NCI-H1930 (cell line): ENCODE measurements at places on chromosomes 5 and 9.
A peak's percentile ranks its signal among the peaks of the same experiment; 100 is the strongest.

GRCh38 chr9:14531341-14532269 lies 161.6 kb downstream of the ZDHHC21 start:
- peak; percentile 53 for DNase-seq

GRCh38 chr5:97121848-97122247 lies 20.6 kb downstream of the LIX1 start:
- DNase-seq = no peak

GRCh38 chr5:39055027-39055767 lies 19.0 kb downstream of the RICTOR start:
- no peak for DNase-seq

DNA sequence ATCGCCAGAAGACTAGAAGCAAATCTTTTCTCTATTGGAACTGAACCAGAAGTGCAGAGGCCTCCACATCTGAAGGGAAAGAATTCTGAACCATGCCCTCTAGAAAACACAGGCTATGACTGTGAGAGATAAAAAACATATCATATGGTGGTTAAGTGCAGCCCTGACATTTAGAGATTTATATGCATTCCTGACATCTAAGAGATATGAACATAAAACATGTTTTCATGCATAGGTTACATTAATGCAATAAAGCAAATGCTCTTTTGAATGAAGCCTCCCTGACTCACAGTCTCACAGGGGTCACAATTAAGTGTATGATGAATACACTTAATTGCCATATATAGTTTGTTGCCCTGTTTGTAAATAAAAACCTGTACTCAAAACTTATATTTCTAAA lies 28.9 kb upstream of the CKMT2 start:
- DNase-seq = no peak

- no peak for DNase-seq
Measured at GRCh38 chr9:13939134-13939533, 374.8 kb downstream of the NFIB start.

DNA sequence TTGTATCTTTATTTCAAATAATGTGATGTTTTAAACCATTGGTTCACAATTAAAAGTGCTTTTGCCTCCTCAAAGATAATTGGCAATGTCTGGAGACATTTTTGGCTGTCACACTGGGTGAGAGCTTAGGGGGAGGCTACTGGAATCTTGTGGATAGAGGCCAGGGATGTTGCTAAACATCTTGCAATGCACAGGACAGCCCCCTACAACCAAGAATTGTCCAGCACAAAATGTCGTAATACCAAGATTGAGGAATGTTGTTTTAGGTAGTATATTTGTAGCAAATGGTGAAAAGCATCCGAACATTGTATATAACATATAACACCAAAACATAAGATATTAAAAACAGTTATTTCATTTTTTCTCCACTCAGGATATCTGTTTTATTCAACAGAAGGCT lies 99.8 kb downstream of the SLC44A1 start:
- DNase-seq = no peak

DNA sequence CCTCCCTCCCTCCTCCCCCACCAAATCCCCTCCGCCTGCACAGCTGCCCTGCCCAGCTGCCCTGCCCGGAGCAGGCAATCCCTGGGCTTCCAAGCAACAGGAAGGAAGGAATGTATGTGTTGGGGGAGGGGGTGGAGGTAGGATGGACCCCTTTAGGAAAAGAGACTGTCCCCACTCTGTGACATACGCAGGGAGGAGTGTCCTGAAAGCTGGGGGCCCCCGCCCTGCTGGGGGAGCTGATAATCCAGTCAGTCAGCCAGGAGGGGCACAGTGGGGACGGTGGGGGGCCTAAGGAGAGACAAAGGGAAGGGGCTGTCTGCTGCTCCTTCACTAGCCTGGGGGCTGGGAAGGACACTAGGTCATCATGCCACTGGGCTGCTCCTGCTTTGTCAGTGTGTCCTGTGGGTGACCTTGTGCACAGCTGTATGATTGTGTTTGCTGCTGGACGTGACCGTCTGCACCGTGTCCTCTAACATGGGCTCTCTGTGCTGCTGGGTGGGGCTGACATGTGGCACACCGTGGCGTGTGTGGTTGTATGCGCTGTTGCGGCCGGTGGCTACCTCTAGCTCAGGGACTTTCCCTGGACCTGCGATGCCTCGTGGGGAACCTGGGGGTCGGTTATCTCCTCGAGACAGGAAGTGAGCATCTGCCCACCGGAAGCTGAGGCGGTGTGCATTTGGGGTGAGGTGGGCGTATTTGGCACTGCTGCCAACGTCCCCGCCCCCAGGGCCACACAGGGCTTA lies 3.0 kb downstream of the N4BP3 start:
- no peak for DNase-seq

GRCh38 chr5:149002761-149003689 lies 59.8 kb downstream of the SH3TC2 start:
- no peak for DNase-seq

- DNase-seq = no peak
Measured at GRCh38 chr5:167296066-167296465, 995.4 kb upstream of the WWC1 start.

DNA sequence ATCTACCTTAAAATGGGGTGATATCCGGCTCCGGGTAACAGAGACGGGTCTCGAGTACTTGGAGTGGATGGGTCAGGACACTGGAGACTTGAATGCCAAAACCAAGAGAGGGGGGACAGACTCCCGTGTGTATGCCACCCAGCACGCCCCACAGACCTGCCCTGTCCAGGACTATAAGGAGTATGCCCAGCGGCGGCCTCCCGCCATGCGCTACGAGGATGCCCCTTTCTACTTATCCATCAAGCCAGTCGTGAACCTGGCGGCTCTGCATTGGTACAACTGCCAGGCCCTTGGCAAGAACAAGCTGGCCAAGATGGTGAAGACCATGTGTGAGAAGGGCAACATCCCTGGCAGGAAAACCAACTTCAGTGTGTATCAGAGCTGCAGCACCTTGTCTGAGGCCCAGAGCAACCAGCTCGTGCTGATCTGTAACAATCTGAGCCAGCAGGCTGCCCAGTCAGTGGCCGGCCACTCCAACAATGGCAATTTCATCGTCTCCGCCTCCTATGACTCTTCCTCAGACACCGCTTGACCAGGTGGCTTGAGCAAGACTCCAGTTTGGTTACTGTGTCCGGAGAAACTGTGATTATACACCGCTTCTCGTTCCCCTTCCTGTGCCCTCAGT lies 99.4 kb downstream of the INIP start:
- DNase-seq = no peak

GRCh38 chr9:86315078-86315477 lies 32.7 kb upstream of the ISCA1 start:
- no peak for DNase-seq

- DNase-seq = no peak
Measured at GRCh38 chr9:272251-273213, 57.9 kb downstream of the DOCK8 start.

- DNase-seq = no peak
Measured at GRCh38 chr5:15241216-15241821, 258.7 kb upstream of the FBXL7 start.

GRCh38 chr9:2107906-2108451 lies 92.8 kb downstream of the SMARCA2 start:
- DNase-seq = no peak

- no peak for DNase-seq
Measured at GRCh38 chr9:68536876-68537615, 3.6 kb downstream of the TMEM252 start.

DNA sequence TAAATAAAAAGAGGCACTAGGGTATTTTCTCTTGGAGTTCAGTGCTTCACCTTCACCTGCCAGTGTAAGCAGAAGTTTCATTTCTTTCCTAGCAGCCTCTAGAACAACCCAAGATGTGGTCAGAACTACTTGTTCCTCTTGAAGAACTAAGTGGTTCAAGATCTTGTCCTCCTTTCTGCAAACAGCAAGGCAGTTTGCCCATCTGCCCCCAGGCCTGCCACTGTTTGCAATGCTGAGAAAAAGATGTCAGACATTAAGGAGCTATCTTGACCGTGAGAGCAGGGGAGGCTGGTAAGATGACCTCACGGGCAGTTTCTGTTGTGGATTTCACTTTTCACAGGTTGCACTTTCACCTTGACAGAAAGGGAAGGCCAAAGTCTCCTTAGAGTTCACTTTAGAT lies 52.0 kb upstream of the KLF4 start:
- no peak for DNase-seq

- DNase-seq = no peak
Measured at GRCh38 chr5:171291371-171291770, 17.7 kb upstream of the TLX3 start.

- no peak for DNase-seq
Measured at GRCh38 chr9:33818167-33818846, 1.3 kb downstream of the UBE2R2 start.

DNA sequence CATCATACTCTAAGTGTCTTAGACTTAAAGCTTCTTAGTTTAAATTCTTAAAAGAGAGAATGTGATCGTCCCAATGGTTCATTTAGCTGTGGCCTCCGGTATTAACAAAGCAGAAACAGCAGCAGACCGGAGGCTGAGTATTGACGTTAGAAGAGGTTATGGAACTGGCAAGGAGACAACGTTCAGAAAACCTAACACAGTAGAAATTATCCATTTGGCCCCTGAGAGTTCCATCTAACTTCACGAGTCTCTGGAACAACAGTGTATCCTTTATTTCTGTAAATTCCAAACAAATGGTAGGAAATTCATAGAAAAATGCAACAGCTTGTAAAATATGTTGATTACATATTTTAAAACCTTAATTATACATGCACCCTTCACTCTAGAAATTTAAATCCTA lies 107.3 kb upstream of the PTGER4 start:
- DNase-seq = no peak

DNA sequence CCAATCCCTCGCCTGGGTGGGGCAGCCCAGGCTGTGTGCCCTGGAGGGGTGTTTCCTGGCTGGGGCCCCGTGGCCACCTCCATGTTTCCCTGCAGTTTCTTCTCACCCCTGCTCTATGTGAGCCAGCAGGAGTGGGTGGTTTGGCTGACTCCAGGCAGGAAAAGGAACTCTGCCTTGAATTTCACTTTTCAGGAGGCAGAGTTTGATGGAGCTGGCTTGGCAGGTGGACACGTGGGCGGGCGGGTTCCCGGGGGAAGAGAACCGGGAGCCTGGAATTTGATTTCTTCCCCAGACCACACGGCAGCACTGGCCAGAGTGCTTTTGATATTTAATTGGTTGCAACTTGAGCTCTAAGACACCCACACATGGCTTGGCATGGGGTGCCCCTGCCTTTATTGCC lies 119.8 kb upstream of the PANK3 start:
- DNase-seq = no peak

GRCh38 chr9:126383406-126384046 lies 56.9 kb downstream of the MVB12B start:
- no peak for DNase-seq

DNA sequence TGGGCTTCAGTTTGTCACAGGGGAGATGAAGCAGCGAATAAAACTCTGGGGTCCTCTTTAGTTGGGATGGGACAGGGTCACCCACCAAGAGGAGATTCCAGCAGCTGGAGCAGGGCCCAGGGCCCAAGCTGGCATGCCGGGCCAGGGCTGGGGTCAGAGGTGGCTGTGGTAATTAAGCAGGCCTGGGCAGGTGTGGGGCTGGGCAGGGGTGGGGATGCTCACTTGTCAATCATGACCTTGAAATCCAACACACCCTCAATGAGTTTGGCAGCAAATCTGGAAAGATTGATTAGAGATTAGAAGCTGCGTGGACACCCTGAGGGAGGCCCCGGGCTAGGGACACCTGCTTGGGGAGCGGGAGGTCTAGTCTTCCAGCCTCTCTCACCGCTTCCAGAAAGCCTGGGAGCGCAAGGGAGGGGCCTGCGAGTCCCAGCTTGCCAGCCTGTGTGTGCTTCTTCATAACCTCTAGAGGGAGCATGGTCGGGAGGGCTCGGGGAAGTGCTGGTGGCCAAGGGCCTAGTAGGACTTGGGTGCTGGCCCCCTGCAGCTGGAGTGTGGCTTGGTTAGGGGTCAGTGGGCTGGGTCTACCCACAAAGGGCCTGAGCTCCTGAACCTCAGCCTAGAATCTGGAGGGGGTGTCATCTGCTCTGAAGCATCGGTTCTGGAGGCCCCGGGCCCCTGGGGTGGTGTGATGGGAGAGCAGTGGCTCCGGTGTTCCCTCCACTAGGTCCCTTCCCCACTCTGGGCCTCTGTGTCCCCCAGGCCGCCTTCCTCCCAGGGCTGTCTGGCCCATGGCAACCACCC lies 7.6 kb downstream of the CRAT start:
- no peak for DNase-seq

- DNase-seq = no peak
Measured at GRCh38 chr5:152264645-152265254, 140.3 kb downstream of the NMUR2 start.

- no peak for DNase-seq
Measured at GRCh38 chr5:17275289-17276158, 58.1 kb downstream of the BASP1 start.

DNA sequence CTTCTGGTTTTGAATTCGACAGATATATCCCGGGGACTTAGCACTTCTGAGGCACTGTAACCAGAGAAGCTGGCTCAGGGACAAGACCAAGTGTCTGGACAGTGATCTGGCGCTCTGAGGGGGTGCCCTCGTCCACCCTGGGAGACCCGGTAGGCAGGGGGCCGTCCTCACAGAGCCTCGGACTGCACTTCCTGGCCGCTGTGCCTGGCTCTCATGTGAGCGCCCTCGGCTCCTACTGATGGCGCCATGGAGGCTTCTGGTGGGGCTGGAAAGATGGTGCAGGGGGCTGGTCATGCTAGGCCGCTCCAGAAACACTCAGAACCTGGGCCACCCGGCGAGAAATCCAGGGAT lies 18.8 kb upstream of the SLC6A3 start:
- no peak for DNase-seq

GRCh38 chr5:30832519-30832918 lies 361.0 kb upstream of the CDH6 start:
- DNase-seq = no peak

DNA sequence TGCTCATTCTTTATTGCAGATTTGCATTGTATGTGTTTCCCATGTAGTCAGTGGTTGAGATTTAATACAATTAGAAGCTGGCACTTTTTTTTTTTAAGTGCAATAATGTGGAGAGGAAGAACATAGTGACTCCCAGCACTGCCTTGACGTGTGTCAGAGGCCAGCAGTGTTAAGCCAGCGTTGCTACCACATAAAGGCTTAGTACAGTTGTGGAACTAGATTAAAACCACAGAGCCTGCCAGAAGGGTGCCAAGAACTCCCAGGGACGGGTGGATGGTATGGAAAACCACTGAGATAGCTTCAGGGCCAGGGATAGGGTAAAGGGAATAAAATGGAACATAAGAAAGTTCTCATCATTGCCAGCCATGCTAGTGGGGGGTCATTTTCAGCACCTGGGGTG lies 142.9 kb downstream of the TRIO start:
- DNase-seq = no peak

DNA sequence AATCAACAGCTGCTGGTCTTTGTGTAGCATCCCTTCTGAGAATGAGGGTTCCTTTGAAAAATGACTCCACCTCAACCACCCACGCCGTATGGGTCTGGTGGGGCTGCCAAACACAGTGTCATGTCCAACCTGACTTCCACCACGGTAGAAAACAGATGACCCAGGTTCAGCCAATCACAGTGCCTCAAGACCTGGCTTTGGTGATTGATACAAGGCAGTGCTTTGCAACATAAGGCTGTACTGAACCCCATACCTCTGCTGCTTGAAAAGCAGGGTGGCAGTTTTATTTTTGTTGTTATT lies 11.5 kb upstream of the TGFBR1 start:
- no peak for DNase-seq

- no peak for DNase-seq
Measured at GRCh38 chr9:7103771-7104170, 346.0 kb downstream of the KDM4C start.

GRCh38 chr9:10804486-10804885 lies 191.7 kb upstream of the PTPRD start:
- no peak for DNase-seq

- DNase-seq = peak; percentile 12
Measured at GRCh38 chr5:149434162-149435014, 55.3 kb upstream of the IL17B start.
